Activated CD4-positive, alpha-beta T cell treated with anti-CD3 and anti-CD28 coated beads for 36 hours (primary cell): ENCODE measurements at places on chromosomes 1 and 21. TPM values are rescaled to one million over a fixed set of nuclear protein-coding genes. Genes with fewer than 3 reads are reported as not detected.

DNA sequence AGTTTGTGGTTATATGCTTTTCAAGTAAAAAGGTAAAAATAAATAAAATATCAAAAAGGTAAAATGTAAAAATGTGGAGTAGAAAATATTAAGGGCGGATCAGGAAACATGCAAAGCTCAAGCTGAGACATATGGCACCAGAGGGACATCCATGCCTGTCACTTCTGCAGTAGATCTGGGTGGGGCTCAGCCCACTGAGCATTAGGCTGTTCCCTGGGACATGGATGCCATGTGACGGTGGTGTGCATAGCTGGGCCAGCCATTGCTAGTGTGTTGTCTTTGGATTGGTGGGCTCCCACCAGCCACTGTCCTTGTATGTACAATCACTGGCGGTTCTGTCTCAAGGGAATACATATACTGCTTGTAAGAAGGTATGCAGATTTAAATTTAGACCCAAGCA is 3.0 kb downstream of the TTC13 start:
- no peak overlapping the region for H3K4me3 ChIP-seq
- peaks cover 25% of the 10 kb centered on the region for H3K36me3 ChIP-seq
- H3K27me3 ChIP-seq: no peaks in the 10 kb centered on the region
- H3K4me1 ChIP-seq: peaks cover 56% of the 10 kb centered on the region
- no peak for DNase-seq
- H3K27ac ChIP-seq: peak overlapping the region; percentile 53

DNA sequence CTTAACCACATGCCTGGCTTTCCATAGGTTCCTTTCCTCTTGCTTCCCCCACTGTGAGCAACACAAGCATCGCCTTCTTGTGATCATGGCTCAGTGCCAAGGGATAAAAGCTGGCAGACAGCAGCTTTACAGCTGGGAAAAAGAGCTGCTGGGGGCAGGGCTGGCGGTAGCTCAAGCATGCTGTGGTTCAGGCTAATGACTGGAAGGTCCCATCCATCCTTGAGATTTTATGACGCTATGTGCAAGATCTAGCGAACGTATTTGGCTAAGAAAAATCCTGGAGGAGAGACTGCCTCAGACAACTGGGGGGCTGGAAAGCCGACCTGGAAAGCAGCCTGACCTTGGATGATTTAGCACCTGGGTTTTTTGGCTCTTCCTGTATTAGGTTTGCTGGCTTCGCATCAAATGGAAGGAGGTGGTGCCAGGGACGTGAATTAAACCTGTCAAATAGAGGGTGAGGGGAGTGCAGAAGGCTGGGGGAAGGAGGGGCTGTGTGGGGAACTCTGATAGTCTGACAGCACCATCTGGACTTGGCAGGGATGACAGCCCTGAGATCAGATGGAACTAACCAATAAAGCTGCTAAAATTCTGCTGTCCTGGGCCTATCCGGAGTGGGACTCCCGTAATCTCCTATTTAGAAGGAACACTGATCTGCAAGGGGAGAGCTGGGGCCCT is 34.8 kb downstream of the ZMYND12 start:
- no peaks in the 10 kb centered on the region for H3K4me1 ChIP-seq
- no peak overlapping the region for H3K4me3 ChIP-seq
- no peak overlapping the region for H3K27ac ChIP-seq
- H3K36me3 ChIP-seq: no peaks in the 10 kb centered on the region

DNA sequence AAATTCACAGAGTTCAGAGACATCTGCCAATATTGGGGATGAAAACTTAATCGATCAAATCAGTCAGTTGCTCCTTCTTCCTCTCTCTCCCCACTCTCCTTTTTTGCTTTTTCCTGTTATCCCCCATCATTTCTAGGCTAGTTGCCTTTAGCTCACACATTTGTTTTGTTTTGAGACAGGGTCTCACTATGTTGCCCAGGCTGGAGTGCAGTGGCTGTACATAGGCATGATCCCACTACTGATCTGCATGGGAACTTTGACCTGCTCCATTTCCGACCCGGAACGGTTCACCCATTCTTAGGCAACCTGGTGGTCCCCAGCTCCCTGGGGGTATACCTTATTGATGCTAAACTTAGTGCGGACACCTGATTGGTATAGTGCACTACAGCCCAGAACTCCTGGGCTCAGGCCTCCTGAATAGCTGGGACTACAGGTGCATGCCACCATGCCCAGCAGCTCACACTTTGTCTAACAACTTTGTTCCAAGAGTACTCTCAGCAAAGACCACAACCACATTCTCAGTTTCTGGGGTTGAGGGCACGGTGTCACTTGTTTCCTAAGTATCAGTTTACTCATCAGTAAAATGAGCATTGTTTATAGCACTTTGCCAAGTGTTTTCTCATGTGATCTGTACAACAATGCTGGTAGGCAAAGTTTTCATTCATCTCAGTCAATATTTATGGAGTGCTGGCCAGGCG is 6.7 kb upstream of the ELOA start:
- peak; percentile 71 for DNase-seq
- no peak overlapping the region for H3K27ac ChIP-seq
- H3K4me3 ChIP-seq: no peak overlapping the region
- H3K36me3 ChIP-seq: peaks cover 1% of the 10 kb centered on the region

- H3K4me3 ChIP-seq: no peak overlapping the region
- no peaks in the 10 kb centered on the region for H3K4me1 ChIP-seq
- H3K27me3 ChIP-seq: no peaks in the 10 kb centered on the region
- no peak overlapping the region for H3K27ac ChIP-seq
- no peaks in the 10 kb centered on the region for H3K36me3 ChIP-seq
- no peak for DNase-seq
These were observed 44.5 kb downstream of the PKP1 start for GRCh38 chr1:201327687-201328240.

DNA sequence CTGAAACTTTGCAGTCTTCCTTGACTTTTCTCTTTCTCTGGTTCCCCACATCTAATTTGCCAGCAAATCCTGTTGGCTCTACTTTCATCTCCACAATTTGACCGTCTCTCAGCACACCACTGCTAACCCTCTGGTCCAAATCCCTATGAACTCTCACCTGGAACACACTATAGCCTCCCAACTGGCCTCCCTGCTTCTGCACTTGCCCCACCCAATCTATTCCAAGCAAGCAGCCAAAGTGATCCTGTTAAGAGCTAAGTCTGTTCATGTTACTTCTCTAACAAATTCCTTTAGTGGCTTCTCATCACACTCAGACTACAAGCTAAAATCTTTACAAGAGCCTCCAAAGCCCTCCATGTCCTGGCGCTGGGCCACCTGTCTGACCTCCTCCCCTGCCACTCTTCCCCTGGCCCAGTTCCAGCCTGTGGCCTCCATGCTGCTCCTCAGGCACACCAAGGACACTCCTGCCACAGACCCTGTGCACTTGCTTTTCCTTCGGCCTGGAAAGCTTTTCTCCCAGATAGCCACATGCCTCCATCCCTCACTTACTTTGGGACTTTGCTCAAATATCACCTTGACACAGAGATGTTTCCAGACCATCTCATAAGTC is 104.1 kb downstream of the DTL start:
- H3K4me1 ChIP-seq: no peaks in the 10 kb centered on the region
- H3K4me3 ChIP-seq: no peak overlapping the region
- no peaks in the 10 kb centered on the region for H3K27me3 ChIP-seq
- H3K27ac ChIP-seq: no peak overlapping the region
- DNase-seq: no peak

DNA sequence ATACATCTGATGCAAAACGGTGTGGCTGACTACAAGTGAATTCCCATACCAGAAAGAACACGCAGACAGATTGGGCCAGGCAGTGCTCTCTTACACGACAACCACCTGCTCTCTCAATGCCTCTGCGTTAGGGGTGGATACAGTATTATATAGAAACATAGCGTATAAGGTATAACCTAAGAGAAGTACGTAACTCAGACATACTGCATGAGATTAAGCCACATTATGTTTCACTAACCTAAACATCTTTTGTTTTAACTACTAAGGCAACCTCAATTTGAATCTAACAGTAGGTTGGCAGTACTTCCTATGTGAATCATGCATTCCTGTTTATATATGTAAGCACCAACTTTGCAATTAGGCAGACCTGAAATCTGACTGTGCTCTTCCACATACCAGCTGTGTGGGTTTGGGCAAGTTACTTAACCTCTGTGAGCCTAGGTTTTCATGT is 58.1 kb upstream of the COA6 start:
- peak overlapping the region; percentile 22 for H3K4me3 ChIP-seq
- peaks cover 1% of the 10 kb centered on the region for H3K27me3 ChIP-seq
- peak; percentile 56 for DNase-seq
- peaks cover 63% of the 10 kb centered on the region for H3K4me1 ChIP-seq

Gene OR14A16
- not detected for total RNA-seq
